ENCODE measurements at places on chromosomes 12 and 14.

DNA sequence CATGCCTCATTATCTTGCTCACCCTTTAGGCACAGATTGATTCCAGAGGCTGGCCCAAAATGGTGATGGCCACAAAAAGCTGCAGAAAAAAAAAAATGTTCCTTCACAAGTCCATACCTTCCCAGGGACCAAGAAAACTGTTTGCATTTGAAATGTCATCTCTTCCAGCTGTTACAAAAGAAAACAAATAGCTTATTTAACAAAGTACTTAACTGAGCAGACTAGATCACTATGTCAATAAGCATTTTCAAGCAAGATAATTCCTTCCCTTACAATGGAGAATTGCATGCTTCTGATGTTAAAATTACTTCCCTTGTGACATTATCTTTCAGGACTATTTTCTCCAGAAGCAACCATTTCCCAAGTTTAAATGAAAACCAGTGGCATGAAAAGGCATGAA, 377.9 kb upstream of the KITLG start:
- no peak for DNase-seq

DNA sequence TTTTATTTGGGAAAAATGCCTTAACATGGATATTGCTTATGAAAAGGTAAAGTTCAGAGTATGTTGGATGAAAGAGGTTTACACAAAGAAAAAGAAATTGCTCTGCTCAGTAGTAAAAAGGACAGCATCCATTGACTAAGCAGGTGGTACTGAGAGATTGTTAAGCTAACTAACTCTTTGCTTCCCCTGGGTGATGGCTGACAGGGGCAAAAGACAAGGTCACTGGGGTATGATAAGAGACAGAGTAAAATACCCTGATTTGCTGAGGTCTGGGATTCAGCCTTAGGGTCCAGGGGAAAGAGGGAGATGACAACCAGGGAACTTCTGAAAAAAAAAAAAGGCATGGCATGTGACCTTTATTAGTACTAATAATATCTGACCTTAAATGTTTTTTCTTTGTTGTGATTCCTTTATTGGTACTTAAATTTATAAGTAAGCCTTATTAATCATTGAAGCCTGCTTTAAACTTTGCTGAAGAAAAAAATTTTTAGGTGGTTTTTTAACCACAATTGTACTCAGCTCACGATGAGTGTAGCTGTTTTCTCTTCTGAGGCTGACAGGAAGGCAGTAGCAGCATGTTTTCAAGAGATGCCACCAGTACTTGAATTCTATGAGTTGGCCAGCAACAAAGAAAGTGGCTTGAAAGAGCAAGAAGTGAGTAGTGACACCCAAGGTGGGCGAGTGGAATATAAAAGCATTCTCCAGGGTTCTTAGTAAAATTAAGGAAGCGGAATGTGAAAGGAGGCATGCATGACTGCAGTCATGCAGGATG, 43.7 kb upstream of the KITLG start:
- no peak for DNase-seq

- DNase-seq: peak; percentile 80
Observed at GRCh38 chr14:55354500-55354899, 57.1 kb downstream of the ATG14 start.

- no peak for DNase-seq
Observed at GRCh38 chr12:101407049-101407435, 530 bp downstream of the ARL1 start.

DNA sequence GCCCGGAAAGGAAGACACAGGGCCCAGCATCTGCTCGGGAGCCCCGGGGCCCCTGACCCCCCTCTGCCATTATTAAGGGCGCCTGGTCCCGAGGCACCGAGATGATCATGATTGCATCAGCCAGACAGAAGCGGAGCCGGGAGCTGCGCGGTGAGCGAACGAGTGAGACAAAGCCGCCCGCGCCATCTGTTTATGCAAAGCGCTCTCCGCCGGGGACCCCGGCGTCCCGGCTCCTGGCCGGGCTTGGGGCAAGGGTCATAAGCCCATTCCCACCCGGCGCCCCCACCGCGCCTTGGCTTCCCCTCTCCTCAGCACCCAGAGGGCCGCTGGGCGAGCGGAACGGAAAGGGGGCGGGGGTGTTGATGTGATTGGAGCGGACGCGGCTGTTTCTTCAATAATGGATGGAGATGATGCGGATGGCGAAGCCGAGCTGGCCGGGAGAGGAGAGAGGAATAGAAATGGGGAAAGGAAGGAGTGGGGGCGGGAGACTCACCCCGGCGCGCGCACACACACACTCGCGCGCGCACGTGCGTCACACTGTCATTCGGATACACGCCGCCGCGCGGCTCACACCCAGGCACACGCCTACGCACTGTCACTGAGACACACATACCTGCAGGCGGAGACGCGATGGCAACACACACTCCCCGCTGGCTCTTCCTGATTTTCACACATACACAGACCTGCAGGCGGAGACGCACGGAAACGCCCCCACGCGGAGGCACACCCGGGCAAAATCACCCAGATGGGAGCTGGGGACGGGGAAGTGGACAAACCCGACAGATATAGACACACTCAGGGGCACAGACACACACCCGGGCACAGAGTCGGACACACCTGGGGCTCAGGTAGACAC, 10.7 kb downstream of the STAC3 start:
- DNase-seq: peak; percentile 93

DNA sequence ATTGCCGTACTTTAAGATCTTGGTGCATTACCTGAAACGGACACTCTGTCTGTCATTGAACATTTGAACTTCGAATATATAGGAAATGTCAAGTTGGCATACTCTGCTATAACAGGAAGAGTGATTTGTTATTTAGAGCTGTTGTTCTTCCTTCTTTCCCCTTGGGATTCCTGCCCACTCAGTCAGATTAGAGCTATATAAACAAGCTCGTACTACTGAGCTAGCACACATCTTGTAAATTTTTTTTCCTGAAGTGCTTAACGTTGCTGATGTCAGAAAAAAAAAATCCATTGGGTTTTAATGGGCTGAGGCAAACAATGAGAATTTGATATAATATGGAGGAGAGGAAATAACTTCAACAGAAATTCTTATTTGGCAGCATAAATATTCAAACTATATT, 26.8 kb downstream of the RGS6 start:
- DNase-seq: no peak

- DNase-seq: no peak
Observed at GRCh38 chr14:103896578-103896977, 31.7 kb upstream of the TDRD9 start.

DNA sequence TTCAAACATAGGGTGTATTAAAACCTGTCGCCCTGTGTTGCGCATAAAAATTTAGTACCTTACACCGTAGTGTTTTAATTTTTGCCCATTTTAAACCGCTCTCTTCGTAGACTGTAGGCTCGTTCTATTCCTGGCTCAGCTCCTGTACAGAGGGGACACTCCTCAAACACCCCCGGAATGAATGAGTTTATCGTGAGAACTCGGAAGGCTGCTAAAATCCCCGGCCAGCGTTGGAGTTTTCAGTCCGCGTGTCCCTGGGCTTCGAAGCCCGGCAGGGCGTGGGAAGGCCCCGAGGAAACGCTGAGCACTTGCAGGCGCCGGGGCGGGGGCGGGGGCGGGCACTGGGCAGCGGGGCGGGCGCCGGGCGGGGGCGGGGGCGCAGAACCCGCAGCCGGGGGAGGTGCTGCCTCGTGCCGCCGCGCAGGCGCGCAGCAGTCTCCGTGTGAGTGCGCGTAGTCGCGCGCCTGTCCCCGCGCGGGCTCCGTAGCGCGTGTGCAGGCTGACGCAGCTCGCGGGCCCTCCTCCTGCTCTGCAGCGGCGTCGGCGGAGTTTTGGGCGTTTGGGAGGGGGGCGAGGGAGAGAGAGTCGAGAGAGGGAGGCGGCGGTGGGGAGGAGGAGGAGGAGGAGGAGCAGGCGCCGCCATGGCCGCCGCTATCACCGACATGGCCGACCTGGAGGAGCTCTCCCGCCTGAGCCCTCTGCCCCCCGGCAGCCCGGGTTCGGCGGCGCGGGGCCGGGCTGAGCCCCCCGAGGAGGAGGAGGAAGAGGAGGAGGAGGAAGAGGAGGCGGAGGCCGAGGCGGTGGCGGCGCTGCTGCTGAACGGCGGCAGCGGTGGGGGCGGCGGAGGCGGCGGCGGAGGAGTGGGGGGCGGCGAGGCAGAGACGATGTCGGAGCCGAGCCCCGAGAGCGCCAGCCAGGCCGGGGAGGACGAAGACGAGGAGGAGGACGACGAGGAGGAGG, at the start of gene AEBP2:
TSS of gene AEBP2 (plus strand) at position 434 of the 960 bp plus-strand sequence. CDS start at position 642, 208 bp downstream.
- peak; percentile 99 for DNase-seq

GRCh38 chr12:123049398-123050240, 69.1 kb downstream of the ARL6IP4 start:
- peak; percentile 8 for DNase-seq

GRCh38 chr12:52703878-52704277, 554 bp upstream of the KRT77 start:
- no peak for DNase-seq

- no peak for DNase-seq
Observed at GRCh38 chr12:22935501-22935900, 310.5 kb downstream of the ETNK1 start.

DNA sequence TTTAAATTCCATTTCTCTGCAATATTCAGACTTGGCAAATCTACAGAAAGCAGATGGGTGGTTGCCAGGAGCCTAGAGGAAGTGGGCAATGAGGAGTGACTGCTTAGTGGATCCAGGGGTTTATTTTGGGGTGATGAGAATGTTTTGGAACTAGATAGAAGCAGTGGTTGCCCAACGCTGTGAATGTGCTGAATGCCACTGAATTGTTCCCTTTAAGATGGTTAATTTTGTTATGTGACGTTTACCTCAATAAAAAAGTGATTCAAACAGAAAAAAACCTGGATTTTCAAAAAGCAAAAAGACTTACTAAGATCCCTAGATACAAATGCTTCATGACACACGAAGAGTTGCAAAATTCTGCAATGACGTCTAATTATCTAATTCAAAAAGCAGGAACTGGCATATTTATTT, 34.2 kb downstream of the DAO start:
- DNase-seq: peak; percentile 17

- DNase-seq: no peak
Observed at GRCh38 chr12:77204083-77204482, 138.7 kb upstream of the E2F7 start.

DNA sequence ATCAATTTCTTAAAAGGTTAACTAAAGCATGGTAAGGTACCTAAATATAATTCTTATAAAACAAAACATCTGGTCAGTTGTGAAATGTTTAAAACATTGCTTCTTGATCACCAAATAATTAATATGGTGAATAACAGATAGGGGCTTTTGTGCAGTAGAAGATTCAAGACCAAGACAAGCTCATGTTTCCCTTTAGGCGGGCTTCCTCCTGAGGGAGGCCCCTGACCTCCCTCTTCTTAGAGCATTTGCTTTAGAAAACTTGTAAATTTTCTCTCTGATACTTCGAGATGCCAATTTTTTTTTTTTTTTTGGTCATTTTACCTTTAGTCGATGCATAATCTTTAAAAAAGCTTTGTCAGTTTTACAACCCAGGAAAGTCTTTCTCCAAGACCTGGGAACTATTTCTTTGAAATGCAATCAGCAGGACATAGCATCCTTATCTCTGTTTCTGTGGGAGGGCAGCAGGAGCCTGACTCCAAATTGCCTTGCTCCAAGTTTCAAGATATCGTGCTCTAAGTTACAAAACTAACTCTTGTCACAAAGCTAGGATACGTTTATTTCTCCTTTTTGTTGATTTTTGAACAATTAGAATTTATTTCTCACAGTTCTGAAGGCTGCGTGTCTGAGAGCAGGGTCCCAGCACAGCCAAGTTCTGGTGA, 66.6 kb upstream of the BICD1 start:
- no peak for DNase-seq

DNA sequence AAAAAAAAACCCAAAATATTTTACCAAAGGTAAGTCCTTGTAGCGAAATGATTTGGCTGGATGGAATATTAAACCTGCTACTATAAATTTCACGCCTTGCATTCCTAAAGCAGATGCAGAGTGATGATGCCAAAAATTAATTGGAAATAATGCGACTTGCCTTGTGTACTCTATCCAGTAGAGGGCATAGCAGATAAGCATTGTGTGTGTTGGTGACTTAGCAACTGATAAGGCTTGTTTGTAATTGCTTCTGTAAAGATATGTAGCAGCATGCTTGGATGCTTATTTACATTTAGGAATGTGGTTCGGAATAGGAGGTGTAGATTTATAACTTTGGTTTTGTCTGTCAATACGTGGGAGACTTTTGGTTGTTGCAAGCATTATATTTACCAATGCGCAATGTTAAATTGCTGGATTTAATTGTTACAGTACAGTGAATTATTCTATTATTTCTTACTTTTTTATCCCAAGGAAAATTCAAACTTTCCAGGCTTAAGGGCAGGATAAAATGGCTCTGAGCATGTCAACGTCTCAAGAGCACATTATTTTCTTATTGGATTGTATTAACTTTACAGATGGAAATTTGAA, 80.5 kb downstream of the TMEM260 start:
- DNase-seq: peak; percentile 76

DNA sequence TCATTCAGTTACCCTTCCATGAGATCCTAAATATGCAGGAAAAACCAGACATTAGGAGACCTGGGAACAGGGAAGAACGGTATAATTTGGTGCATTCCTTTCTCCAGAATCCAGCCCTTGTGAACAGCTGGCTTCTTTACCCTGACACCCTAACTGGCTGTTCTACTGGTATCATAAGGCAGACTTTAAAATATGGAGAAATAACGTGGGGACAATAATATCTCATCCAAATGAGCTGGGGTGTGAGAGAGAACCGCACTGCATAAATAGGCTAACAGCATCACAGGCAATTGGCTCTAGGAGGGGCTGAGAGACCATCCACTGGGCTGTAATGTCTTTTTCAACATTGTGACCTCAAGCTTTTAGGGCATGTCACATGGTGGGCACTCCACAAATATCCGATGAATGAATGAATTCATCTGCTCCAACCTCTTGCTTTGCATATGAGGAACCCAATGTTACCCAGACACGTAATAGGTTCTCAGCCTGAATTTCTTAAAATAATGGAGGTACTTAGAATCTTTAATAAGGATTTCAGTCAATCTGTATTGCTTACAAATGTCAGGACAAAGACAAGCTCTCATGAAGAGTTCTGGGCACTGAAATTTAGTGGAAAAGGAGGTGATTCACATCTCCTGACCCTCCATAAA, 157.9 kb downstream of the SAMD4A start:
- DNase-seq: no peak

DNA sequence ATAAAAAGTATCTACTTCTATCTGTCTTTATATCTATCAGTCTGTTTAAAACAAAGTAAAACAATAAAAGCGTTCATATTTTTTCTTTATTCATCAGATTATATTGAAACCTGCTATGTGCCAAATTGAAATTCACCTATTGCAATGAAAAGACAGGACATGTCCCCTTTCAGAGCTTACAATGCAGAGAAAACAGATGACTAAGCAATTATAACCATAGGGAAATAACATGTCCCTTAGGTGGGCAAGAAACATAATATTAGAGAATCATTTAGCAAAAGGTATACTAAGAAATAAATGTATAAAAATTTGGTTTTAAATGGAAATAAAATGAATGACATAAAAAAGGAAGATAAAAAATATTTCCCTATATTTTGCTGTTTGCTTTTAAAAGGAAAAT, 1421.3 kb downstream of the FSCB start:
- no peak for DNase-seq

GRCh38 chr12:130199581-130200390, 37.5 kb downstream of the FZD10 start:
- DNase-seq: no peak

Data from osteoblast (primary cell).